ENCODE measurements at places on chromosomes 16 and 17.
A peak's percentile ranks its signal among the peaks of the same experiment; 100 is the strongest.

DNA sequence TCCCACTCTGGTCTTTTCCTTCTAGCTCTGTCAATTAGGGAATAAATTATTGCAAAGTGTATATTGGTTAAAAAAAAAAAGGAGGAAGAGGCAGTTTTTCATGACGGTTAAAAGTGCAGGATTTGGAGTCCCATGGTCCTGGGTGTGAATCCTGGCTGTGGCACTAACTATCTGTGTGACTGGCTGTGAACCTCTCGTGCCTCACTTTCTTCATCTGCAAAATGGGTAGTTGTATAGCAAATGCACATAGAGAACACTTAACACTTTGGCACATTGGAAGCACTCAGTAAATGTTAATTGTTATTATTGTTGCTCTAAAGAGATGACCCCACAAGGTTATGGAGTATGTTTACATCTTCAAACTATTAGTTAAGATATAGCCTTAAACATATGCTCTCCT lies 10.5 kb upstream of the KRT23 start:
- no peak for DNase-seq

DNA sequence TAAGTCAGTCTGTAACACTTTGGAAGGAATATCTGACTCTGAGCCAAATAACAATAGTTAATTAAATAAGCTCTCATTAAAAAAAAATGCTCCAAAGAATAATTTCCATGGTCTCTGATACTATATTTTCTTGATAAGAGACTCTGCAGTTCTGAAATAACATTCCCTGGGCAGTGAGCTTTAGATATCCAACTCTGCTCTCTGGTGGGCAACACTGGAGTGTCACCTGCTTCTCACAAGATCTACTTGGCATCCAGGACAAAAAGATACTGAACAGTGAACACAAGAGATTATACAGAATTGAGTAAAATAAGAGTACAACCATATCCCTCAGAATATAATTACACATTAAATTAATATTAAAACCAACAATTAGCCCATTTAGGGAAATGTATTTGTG lies 13.7 kb downstream of the BLMH start:
- DNase-seq: peak; percentile 17

GRCh38 chr17:21100636-21101035 lies 26.1 kb upstream of the DHRS7B start:
- DNase-seq: no peak

GRCh38 chr16:32116080-32116479 lies 137.0 kb upstream of the TP53TG3D start:
- DNase-seq: no peak
